ENCODE measurements at places on chromosomes 13 and 19.

- DNase-seq: no peak
Measured at GRCh38 chr13:93151277-93151676, 75.3 kb upstream of the GPC6 start.

GRCh38 chr13:91323349-91323748 is 24.1 kb upstream of the MIR17HG start:
- no peak for DNase-seq

- DNase-seq: no peak
Measured at GRCh38 chr13:22944378-22944777, 236.4 kb upstream of the SGCG start.

GRCh38 chr13:75226092-75226491 is 255.9 kb downstream of the TBC1D4 start:
- DNase-seq: no peak

GRCh38 chr13:73111331-73111730 is 52.5 kb downstream of the KLF5 start:
- DNase-seq: no peak

- no peak for DNase-seq
Measured at GRCh38 chr19:28980236-28980868, 232.6 kb downstream of the UQCRFS1 start.

GRCh38 chr19:15259907-15260306 is 27.7 kb upstream of the EPHX3 start:
- no peak for DNase-seq

GRCh38 chr13:79593641-79594275 is 112.8 kb downstream of the NDFIP2 start:
- DNase-seq: no peak

- DNase-seq: no peak
Measured at GRCh38 chr13:24651718-24652345, 28.4 kb upstream of the ATP12A start.

DNA sequence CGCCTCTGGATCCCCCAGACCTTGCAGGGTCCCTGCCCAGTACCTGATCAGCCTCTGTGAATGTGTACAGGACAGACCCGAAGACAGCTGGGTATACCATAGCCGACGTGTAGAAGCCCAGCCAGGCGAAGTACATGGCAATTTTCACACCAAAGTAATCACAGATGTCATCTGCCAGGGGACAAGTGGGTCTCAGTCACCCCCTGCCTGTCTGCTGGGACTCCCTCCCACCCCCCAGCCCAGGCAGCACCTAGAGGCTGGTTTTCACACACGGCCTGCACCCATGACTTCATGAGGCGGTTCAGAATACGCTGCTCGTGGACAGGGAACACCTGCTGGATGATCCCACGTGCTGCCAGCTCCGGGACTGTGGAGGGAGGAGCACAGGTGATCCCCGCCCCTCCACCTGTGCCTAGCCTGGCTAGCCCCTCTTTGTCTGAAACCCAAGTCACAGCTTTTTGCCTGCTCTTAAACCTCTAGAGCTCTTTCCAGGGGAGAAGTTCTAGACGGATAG is 3.6 kb downstream of the ANO8 start:
- no peak for DNase-seq

DNA sequence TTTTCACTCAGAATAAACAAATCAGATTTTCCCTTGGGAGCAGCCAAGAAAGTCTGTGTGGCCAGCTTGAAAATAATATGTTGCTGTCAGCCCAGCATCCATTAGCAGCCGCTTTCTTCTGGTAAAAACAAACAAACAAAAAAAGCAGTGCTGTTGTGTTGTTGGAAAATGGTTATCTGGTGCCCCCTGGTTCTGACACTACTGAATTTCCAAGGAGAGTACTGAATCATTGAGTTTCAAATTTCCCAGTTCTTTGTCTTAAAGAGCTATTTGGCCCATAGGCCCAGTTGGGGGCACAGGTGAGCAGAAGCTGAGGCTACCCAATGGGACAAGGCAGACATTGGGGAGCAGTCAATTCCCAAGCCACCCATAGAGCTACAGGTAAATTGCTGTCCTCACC is 995.9 kb downstream of the UQCRFS1 start:
- no peak for DNase-seq

- DNase-seq: no peak
Measured at GRCh38 chr19:11330127-11330526, 9.3 kb downstream of the RAB3D start.

DNA sequence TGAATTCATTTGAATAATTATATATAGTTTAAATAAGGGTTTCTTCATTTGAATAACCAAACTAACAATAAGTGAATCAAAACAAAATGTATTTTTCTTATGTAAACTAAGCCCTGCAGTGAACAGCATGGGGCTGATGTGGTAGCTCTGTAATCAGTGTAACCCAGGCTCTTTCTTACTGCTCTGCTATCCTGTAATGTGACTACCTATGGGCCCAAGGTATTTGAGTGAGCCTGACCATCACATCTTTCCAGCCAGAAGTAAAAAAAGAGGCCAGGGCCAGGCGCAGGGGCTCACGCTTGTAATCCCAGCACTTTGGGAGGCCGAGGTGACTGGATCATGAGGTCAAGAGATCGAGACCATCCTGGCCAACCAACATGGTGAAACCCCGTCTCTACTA is 494.6 kb downstream of the DCT start:
- DNase-seq: no peak

- no peak for DNase-seq
Measured at GRCh38 chr19:48680436-48681126, 7.8 kb upstream of the NTN5 start.

DNA sequence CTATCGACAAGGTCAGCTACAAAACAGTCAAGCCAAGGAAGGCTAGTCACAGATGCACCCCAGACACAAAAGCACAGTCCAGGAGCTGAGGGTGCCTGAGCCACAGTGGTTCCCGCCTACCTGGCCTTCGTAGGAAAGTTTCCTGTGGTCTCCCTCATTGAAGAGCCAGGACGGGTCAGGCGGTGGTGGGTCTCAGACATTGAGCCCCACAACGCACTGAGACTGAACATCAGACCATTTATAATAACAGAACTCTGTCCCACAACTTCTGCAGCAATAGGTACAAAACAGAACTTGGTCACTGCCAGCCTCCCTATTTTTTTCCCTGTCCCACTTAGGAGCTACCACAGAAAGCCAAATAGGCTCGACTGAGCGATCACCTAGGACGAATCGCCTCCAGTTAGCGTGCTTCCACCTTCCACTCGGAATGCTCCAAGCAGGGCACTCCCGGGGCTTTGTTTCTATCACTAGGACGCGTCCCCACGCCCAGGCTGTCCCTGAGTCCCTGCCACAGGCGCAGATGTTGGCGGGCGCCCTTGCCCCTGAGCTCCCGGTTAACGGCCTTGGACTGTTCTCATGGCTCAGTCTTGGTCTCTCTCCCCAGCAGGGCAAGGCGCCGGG is 640 bp upstream of the ZNF544 start:
- no peak for DNase-seq

DNA sequence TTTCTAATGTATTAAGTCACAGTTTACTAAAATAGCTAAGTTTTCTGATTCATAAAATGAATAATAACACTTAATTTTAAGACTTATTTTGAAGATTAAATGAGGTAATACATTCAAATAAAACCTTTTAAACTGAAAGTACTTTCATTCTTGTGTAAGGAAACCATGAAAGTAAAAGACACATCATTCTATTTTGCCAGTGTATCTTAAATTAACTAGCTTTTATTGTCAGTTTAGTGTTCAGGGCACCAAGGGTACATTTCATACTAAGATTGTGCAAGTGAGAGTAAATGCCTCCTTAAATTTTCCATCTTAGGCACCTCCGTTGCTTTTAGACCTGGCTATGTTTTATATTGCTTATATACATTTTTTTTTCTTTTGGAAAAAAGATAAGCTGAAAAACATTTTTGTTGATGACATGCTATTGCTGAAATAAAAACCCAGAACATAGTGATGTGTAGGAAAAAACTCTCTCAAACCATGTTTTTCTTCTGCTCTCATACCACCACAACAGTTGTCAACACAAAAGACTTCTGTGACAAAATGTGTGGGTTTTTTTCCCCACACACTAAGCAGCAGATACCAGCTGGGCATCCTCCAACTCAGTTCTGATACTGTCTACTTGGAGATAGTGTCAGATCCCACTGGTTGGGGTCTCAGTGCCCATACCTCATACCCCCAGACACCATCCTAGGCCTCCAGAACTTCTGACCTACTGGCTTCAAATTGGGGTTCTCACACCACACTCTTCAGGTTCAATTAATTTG is 30.7 kb upstream of the LPAR6 start:
- DNase-seq: no peak

GRCh38 chr13:98967491-98967890 is 10.4 kb downstream of the DOCK9 start:
- no peak for DNase-seq

- DNase-seq: no peak
Measured at GRCh38 chr13:108828086-108828815, 198.8 kb downstream of the MYO16 start.

DNA sequence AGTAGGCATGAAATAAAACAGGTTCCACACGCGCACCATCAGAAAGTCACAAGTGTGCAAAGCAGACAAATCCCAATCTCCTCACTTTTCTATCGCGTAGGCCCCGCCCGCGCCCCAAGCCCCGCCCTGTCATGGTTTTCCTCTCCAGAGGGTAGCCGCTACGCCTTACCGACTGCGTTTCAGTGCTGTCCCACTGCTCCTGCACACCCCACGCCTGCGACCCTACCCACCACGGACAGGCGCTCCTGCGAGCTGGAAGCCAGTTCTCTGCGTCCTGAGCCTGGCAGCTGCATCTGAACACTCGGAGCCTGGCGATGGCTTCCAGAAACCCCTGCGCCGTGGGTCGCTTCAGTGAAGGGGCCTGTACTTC is 379 bp upstream of the ZNF470 start:
- DNase-seq: peak; percentile 85

GRCh38 chr13:112854321-112854720 is 114.7 kb upstream of the MCF2L start:
- DNase-seq: no peak
